Hippocampal formation (tissue), 2 donors: ENCODE measurements at places on chromosomes 3 and 15.

DNA sequence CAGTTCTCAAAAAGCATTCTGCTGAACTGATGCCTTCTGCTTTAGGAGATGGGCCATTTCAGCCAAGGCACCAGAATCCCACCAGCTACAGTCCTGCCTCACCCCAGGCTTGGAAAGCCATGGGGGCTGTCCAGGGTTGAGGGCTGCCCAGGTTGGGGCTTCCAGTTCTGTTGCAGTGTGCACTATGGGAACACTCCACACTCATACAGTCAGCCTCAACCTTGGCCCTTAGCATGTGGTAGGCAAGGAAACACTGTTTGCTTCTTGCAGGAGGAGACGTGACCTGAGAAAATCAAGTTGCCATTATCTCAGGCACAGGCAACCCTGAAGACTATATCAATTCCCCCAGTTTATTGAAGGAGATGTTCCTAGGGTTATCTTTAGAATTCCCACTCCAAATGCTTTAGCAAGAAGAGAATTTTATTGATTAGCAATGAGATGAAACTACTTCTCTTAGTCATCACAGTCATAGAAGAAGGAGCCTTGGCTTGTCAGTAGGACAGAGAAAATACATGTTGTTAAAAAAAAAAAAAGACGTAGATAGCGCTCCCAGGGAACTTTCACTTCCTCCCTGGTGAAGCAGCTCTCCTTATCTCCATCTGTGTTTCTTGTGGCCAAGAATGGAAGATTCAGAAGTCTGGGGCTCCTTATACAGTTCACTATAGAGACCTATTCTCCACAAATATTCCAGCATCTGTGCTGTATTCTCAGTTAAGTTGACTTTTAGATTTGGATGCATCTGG lies 38.3 kb upstream of the IL12A start:
- DNase-seq, result no peak

DNA sequence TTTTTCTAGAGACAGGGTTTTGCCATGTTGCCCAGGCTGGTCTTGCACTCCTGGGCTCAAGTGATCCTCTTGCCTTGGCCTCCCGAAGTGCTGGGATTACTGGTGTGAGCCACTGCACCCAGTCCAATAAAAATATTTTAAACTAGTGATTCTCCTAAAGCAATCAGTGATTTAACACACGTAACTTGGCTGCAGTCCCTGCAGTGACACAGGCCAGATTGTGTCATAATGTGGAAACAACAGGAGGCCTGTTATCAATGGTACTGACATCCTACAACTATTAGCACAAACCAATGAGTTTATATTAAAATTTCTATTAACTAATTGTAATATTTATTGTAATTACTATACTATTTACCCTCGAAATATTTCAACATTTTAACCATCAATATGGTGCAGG lies 1.6 kb upstream of the SEC61A1 start:
- no peak for DNase-seq

DNA sequence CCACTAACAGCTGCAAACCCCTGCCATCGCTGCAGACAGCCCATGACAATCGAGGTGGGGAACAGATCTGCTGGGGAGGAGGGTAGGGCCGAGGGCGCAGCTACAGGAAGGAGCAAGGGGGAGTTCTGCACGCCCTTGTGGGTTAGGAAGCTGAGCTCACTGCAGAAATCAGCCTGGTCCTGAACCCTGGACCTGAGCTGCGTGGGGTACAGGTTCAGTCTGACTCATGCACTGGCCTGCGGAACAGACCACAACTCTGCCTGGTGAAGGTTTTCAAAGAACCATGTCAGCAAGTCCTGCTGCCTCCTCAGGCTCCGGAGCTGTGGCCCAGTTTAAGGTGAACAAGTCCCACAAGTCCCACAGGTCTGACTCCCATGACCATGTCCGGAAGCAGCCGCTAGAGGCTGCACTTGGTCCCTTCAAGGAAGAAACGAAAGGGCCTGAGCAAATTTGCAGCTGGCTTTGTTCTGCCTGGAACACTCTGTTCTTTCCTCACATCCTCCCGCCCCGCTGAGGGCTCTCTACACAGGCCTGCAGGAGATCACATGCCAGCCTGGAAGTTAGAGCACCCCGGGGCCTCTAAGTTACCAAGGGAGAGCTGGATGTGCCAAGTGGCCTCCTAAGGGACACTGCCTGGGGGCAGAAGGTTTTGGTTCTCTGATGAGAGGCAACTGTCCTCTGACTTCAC lies 49.4 kb upstream of the AKAP13 start:
- DNase-seq, result peak; percentile 7

GRCh38 chr3:42830437-42831320 lies 21.4 kb downstream of the ACKR2 start:
- DNase-seq, result no peak

DNA sequence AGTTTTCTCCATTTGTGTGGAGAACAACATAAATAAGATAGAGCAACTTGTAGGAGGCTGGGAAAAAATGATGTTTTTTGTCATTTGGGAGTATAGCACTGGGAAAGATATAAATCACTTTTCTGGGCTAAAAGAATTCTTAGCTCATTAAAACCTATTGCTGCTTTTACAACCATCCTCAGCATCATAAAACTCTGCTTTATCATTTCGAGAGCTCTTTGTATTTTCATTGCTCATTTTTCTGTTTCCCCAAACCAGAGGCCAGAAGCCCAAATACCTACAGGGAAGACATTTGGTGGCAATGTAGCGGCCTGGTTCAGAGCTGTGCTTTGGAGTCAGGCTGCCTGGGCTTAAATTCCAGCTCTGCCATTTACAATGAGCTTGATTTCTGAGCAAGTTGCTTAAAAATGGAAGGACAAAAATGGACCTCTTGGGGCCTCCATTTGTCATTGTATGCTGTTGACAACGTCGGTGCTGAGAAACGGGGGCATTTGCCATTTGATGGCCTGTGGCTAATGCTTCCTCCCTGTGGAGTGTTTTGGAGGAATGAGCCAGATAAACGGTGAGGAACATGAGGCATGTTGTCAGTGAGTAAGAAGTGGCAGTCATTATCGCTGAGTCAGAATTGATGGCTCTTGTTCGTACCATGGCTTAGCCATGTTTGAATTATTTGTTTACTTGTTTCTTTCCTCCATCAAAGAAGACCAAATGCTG lies 260.0 kb downstream of the EBLN2 start:
- DNase-seq, result no peak

GRCh38 chr3:185489462-185489861 lies 9.4 kb downstream of the TMEM41A start:
- DNase-seq, result no peak

DNA sequence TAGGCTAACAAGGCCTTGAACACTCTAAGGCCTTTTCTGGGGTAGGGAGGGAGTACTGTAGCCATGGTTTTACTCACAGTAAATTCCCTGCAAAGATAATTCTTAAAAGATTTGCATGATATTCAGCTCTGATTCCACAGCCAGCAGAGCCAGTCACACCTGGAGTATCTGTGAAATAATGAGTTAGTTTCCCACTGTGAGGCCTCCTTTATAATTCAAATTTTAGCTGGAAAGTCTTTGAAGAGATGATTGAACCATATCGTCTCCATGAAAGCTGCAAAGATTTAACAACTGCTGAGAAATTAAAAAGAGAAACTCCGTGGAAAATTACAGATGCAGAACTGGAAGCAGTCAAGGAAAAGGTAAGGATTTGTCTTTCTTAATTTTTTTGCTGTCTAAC lies 32.3 kb upstream of the DUT start:
- DNase-seq, result no peak

- DNase-seq, result no peak
These were observed 130.8 kb downstream of the SERPINI1 start for GRCh38 chr3:167866331-167866730.

DNA sequence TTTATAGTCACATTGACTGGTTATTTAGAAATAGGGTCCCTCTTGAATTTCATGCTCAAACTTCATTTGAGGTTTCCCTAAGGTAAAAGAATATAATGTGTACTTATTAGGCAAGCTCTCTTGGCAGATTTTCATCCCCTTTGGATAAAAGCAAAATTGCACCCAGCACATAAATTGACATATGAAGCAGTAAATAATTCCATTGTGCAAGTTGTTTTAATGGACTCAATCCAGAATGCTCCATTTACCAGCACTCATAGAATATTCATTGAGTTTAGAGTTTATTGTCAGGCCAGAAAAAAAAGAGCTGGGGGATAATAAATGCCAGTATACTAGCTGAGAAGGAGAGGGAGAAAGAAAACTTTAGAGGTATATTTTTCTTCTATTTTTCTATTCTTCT lies 136.8 kb downstream of the TPRG1 start:
- DNase-seq, result no peak

GRCh38 chr15:73683777-73684580 lies at the start of gene CD276:
Gene CD276, plus strand, starts transcription at chr15:73684383. Its CDS starts 15,257 bp downstream, at chr15:73699640.
- DNase-seq, result peak; percentile 31

DNA sequence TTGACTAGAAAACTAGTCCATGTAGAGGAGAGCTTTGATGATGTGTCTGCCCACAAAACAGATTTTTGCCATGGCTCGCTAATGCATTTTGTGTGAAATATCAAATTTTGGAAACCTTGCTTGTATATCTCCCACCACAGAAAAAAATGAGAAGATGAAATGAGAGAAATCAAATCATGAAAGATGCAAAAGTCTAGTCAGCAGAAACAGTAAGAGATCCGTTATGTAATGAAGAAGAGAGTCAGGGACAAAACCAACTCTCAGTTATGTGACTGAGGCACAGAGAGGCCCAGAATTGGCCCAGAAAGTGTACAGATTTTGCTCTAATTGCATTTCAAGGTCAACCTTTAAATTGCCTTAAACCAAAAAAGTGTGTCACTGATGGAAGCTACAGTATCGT lies 107.0 kb downstream of the FILIP1L start:
- no peak for DNase-seq

DNA sequence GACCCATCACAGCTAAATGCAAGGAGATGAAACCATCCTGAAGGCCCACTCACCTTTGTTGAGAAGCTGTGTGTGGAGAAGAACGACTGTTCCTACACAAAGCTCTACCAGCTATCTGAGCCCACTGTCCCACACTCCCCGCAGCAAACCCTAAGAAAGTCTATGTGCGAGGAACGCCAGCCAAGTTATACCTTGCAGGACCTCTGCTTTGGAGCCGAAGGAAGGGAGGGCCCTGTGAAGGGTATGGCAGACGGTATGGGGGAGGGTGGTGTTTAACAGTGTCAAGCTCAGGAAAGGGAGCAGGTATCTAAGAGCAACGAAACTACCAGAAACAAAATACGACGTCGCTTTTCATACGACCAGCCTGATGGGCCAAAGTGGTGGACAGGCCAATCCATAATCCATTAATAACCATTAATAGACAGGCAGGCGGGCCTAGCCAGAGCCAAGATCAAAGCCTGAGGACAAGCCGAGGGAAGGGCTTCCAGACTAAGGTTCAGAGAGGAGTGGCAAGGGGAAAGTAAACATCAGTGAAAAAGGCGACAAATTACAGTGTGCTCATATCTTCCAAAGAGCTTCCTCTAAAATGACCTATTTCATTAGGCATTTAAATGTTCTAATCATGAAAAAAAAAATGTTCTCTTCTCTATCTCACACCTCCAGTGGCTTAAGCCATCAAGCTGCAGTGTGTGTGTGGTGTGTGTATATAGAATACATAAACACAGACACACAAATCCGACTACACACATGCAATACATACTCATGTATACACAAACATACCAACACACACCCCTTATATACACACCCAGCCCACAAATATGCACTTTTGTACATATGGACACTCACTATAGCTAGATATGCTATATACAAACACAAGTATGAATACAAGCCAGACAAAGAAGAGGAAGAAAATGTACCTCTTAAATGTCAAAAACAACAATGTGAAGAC lies 43.9 kb downstream of the PTPN23 start:
- no peak for DNase-seq

- DNase-seq, result peak; percentile 32
These were observed 23.6 kb downstream of the CRTC3 start for GRCh38 chr15:90553248-90553745.

DNA sequence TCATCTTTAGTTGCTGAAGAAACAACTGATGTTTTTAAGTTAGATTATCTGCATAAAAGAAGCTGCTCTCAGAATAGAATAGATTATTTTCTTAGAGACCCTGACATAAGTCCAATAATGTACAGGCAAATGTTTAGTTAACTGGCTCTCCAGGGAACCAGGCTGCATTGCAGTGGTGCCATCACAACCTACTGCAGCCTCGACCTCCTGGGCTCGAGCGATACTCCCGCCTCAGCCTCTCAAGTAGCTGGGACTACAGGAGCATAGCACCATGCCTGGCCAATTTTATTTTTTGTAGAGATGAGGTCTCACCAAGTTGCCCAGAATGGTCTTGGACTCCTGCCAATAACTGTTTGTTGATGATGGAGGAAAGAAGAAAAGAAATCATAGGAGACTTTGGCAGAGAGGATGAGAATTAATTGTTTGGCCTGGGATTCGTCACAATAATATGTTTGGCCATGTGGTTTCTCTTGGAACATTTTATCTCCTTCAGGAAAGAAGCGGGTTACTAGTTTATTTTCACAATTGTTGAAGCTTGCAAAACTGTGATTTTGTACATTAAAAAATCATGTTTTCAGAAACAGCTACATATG lies 429.2 kb downstream of the CADM2 start:
- DNase-seq, result no peak

- no peak for DNase-seq
These were observed 31.3 kb upstream of the SETMAR start for GRCh38 chr3:4271834-4272233.

DNA sequence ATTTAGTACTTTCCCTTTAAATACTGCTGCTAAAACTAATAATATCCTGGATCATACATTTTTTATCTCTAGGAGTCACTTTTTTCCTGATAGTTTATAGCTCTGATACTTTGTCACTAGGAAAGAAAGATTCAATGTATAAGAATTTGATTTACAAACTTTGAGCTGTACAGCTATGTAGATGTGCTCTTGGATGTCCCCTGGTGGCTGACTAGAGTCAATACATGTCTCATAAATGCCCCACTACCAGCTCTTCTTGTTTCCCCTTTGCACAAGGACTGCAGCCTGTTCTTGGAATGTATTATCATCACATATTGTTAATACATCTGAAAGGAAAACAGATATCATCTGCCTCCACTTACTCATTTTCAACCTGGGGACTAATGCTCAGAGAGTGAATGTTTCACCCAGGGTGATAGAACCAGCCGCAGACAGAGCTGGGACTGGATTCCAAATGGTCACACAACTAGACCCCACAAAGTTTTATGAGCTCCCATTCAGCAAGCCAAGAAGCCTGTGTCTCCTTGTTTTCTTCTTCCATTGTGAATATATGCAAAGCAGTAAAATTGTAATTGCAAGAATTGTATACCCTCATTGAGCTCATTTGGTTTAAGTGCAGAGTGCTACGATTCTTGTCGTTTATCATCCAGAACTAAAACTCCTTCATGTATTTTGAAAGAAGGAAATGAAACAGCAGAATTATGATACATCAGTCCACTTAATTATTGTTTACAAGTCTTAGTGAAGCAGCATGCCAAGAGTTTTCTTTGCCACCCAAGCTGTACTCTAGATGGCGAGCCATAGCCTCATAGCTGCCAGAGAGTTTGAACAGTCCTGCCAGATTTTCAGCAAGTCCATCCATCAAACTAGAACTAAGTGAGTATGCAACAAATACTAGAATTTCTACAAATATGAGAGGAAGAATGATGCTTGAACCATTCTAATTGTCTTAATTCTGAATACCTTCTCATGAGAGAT lies 261.6 kb upstream of the LMCD1 start:
- DNase-seq, result peak; percentile 16

- DNase-seq, result no peak
These were observed 15.8 kb downstream of the ESYT3 start for GRCh38 chr3:138450181-138450580.

- DNase-seq, result peak; percentile 76
These were observed 19.0 kb upstream of the TRAK1 start for GRCh38 chr3:42071904-42072812.

- no peak for DNase-seq
These were observed 202.3 kb upstream of the PROK2 start for GRCh38 chr3:71987089-71987735.

GRCh38 chr3:53223025-53223424 lies 32.8 kb downstream of the TKT start:
- no peak for DNase-seq

- peak; percentile 57 for DNase-seq
These were observed 640 bp downstream of the MB21D2 start for GRCh38 chr3:192917028-192917403.
